CD4-positive, alpha-beta T cell treated with Interleukin-21 for 1 hour (primary cell): ENCODE measurements at places on chromosomes 2 and 18.

DNA sequence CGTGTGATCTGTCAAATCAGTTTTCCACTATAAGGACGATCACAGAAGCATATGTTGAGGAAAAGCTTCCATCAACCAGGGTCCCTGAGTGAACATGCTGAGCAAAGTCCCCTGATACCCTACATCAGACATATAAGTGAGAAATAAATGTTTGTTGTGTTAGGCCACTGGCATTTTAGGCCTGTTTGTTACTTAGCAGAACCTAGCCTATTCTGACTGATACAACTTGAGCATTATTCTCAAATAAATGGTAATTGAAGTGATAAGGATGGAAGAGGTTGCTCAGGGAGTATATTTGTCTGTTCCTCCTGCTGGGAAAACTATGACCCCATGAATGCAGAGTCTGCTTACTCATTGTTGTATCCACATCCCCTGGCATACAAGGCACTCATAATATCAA, 106.4 kb downstream of the LOXHD1 start:
- DNase-seq, result no peak

GRCh38 chr2:121189661-121190381, 95.2 kb downstream of the TFCP2L1 start:
- DNase-seq, result no peak

- no peak for DNase-seq
These were observed 27.8 kb downstream of the ANKRD62 start for GRCh38 chr18:12121175-12122042.

- DNase-seq, result no peak
These were observed 267.8 kb upstream of the NCKAP5 start for GRCh38 chr2:133835821-133836619.

DNA sequence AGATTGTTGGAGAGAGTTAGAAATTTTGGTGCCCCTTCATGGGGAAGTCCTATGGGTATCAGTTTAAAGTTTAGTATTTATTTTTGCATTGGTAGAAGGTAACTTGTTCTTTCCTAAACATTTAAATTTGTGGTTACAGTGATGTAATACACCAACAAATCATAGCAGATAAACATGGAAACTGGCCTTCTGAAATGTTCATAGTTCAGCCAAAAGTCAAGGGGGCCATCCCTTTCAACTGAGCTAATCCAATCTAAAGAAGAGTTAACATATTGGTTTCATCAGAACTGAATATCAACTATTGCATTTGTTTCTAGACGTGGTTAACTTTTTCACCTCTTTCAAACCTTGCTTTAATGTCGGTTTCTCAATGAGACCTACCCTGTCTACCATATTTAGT, 46.3 kb downstream of the PPP1R1C start:
- no peak for DNase-seq

DNA sequence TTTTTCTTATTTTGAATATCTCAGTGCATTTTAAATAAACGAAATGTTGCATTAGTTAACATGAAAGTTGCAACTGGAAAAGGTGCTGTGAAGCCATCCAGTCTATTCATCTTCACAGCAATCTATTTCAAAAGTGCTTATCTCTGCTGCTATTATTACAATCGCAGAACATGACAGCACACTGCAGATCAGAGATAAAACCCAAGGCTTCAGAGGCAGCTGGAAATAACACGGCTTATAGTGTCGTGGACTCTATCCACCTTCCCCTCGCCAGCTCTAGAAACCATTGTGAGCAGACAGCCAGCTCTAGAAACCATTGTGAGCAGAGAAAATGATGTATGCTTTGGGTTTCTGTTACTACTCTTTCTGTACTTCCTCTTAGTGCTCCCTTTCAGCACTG, 1140.8 kb upstream of the CELF4 start:
- DNase-seq, result no peak

- DNase-seq, result no peak
These were observed at the start of gene MYOM1 for GRCh38 chr18:3219631-3220335. Gene MYOM1, minus strand, starts transcription at chr18:3219968. Its CDS starts 4,745 bp downstream, at chr18:3215223.

- no peak for DNase-seq
These were observed 26.1 kb downstream of the SLC39A10 start for GRCh38 chr2:195683174-195683573.

DNA sequence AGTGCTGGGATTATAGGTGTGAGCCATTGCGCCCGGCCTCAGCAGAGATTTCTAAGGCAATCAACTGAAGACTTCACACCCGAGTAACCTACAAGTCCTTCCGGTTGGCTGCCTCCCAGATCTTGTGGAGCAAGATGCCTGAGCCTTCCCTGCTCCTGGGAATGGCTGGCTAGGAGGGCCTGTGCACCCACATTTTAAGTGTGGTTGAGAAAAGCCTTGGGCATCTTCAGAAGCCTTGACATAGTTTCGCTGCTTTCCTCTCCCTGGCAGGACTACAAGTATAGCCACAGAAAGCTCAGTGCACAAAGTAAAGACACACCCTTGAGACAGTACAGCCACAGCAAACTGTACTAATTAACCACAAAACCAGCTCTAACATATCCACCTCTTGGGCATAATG, 35.2 kb downstream of the E2F6 start:
- DNase-seq, result no peak

- DNase-seq, result no peak
These were observed 149.0 kb upstream of the HDAC4 start for GRCh38 chr2:239549711-239550255.

GRCh38 chr2:99747842-99748241, 258.0 kb upstream of the REV1 start:
- DNase-seq, result no peak

GRCh38 chr2:173513107-173513727, 158.5 kb downstream of the CDCA7 start:
- no peak for DNase-seq

GRCh38 chr2:74128206-74128605, 19.5 kb downstream of the BOLA3 start:
- no peak for DNase-seq

GRCh38 chr2:75190271-75190990, 8.9 kb downstream of the TACR1 start:
- DNase-seq, result no peak

DNA sequence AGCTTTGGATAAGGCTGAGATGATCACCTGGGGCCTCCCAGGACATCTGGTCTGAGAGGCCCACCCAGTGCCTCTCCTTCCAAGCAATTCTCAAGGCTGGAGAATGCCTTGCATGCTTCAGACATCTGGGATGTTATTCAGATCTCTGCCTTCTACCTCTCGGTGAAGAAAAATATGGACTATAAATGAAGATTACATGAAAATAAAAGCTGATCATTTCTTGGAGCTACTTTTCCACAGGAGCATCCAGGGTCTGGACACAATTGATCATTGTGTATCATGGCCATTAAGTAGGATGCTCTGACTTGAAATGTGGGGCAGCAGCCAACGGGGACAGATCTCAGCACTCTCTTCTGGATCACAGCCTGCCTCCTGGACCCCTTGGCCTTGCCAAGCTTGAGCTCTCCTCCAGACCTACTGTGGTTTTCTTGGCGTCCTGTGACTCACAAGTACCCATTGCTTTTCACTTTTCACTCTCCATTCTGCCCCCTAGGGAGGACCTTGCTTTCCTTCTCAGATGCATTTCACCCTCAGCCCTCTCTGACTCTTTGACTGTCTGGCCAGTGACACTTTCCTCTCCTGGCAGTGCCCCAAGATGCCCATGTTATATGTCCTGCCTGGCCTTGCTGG, 203.1 kb downstream of the INSIG2 start:
- DNase-seq, result no peak

DNA sequence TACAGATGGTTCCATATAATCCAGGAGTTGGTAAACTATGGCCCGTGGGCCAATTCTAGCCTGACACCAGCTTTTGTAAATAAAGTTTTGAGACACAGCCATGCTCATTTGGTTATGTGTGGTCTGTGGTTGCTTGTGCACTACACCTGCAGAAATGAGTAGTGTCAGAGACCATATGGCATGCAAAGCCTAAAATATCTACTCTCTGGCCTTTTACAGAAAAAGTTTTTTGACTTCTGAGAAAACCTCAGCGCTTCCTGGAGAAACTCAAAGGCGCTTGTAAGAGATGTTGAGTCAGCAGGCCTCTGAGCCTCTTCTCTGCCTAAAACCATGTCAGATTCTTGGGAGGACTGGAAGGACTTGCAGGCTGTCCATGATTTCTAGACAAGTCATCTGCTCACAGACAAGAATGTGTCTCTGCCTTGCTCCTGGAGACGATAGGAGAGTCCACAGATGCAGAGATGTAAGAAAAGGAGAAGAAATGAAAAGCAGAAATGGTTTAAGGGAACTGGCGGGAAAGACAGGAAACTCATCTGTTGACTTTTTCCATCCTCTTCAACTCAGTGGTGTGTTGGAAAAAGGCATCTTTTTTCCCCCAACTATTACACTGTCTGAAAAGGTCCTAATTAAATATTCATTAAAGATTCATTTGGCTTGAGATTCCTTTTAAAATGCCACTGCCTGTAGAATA, 5.2 kb downstream of the TTC39C start:
- DNase-seq, result peak; percentile 79

- DNase-seq, result no peak
These were observed 503.5 kb upstream of the ZEB2 start for GRCh38 chr2:145023334-145023934.

- no peak for DNase-seq
These were observed 353.6 kb upstream of the TRIB2 start for GRCh38 chr2:12363138-12363537.
